Activated naive CD4-positive, alpha-beta T cell (primary cell): ENCODE measurements at places on chromosomes 11 and 22.

- no peak for DNase-seq
These were observed 1.0 kb upstream of the ATG2A start for GRCh38 chr11:64918017-64918416.

- DNase-seq = no peak
These were observed 60.1 kb downstream of the SCN3B start for GRCh38 chr11:123594188-123594901.

GRCh38 chr11:45968901-45969300, 46.4 kb downstream of the LARGE2 start:
- DNase-seq = no peak

- DNase-seq = no peak
These were observed 203.3 kb downstream of the MAML2 start for GRCh38 chr11:96139691-96140090.

DNA sequence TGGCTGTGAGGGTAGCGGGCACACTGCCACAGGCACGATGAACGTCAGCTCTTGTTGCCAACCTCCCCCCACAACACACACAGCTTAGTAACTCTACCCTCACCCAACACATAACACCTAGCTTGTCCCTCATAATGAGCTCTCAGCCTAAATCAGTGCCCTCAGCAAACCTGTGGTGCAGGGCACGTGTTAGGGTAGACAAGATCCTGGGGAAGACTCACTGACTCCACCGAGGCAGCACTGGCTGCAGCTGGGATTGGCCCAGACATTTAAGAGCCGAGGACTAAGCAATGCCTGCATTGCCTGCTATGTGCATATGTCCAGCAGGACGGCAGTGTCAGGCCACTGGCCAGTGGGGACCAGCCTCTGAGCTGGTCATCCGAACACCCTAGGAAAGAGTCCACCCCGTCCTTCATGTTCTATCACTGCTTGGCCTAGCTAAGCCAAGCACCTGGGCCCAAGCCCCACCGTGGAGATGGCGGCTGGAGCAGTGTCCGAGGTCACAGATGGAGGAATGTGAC, 32.9 kb upstream of the TRIM29 start:
- DNase-seq = no peak

DNA sequence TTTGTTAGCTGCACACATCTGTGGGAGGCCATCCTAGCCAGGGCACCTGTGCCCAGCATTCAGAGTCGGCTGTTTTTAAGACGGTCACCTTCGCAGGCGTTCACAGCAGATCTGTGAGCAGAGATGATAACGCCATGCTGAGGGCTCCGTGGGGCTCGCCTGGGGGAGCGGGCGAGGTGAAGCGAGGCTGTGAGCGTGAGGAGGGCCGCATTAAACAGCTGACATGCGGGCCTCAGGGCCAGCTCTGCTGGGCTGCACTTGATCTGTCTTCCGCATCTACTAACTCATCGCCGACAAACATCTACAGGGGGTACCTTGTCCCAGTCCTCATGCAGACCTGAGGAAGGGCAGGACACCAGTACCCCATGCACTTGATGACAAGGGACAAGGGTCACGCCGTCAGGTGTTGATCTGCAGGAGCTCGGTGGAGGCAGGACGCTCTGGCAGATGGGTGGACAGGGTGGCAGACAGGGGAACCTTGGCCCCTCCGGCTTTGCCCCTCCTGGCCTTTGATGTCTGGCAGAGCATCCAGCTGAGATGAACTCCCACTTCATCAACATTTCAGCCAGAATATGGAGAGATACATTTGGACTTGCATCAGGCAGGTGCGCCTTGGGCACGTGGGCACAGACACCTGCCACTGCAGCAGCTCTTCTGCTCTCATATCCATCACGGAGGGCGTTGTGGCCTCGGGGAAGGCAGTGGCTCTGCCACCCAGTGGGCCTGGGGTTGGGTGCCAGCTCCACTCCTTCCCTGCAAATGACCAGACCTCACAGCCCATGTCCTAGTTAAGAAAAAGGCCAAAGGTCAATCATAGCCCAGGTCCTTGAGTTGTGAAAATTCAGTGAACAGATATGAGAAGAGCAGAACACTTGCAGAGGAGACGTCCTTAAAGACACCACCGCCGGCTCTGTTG, 822.9 kb downstream of the BRD1 start:
- no peak for DNase-seq

DNA sequence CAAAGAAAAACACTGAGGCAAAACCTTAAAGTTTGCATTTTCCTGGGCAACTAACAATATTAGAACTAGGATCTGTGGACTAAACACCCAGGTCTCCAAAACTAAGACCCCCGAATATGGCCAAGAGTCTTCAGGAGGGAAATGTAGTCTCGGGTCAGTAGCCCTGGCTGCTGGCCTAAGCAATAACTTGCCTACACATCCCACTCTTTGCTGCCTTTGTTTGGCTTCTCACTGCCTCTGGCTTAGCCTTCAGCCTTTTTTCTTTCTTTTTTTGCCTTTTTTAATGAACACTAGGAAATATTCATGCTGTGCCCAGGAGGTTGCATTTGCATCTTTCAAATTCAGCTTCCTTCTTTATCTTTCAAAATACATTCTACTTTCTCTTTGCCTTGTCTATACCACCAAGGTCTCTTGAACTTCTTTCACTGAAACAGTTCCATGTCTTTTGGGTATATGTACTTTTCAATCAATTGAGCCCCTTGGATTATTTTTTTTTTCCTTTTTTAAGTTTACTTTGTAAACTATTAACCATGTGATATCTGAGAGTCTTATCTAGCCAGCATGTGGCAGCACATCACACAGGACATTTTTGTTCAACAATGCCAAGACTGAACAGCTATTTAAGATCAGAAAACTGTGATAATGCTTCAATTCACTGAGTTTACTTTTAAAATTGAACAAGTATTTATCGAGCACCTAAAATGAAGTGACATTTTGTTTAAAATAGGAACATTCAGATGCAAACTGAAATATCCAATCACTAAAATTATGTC, 165.0 kb upstream of the TRPC6 start:
- no peak for DNase-seq

- DNase-seq = no peak
These were observed 12.9 kb upstream of the CRY2 start for GRCh38 chr11:45834298-45834756.

GRCh38 chr11:95501761-95502266, 270.8 kb upstream of the SESN3 start:
- no peak for DNase-seq

- DNase-seq = no peak
These were observed 292.0 kb downstream of the NTM start for GRCh38 chr11:131662317-131662972.

- DNase-seq = no peak
These were observed 104.7 kb upstream of the CLMP start for GRCh38 chr11:123299721-123300120.

GRCh38 chr11:45390407-45390806, 104.3 kb upstream of the SYT13 start:
- DNase-seq = no peak

DNA sequence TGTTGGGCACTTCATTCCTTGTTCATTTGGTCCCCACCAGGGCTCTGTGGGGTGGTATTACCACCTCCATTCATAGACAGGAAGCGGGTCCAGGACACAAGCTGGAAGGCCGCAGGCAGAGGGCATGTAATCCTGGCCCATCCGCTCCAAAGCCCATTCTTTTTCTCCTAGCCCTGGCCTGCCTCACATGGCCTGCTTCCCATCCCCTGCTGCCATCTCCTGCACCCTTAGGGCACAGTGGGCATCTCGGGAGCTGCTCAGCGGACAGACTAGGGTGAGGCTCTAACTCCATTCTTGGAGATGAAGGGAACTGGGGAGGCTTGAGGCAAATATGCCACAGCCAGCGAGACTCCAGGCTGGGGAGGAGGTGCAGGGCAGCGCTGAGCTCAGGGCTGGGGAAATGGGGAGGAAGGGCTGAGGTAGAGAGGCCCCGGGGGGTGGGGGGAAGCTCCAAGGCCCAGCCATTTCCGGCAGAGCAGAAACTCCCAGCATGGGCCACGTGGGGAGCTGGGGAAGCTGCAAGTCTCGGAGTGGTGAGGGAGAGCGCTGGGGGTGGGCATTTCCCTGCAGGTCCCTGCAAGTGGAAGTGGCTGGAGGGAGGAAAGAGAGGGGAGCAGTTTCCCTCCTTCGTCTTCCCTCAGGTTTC, 14.3 kb upstream of the BCL9L start:
- DNase-seq = peak; percentile 35

DNA sequence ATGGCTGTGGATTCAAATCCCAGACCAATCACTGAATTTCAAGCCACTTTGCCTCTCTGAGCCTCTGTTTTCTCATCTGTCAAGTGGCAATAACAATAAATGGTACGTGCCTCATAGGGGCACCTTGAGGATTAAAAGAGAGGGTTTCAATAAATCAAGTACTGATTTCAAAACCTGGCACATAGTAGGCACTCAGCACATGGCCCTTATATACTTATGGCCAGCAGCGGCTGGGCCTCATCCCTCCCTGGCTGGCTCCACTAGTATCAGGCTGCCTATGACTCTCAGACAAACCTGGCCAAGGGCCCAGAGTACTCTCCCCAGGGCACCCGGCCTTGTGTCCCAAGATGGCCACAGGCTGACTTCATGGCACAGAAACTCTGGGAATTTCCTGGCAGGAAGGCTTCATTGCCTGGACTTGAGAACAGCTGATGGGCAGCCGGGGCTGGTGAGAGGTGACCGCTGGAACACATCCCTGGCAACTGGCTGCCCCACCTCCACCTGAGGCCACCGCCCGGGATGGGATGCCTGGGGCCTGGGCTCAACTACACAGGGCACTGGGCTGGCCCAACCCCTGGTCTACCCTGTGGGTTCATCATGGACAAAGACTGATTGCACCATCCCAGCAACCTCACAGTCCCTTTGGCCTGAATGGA, 3.4 kb downstream of the FADS3 start:
- DNase-seq = no peak

DNA sequence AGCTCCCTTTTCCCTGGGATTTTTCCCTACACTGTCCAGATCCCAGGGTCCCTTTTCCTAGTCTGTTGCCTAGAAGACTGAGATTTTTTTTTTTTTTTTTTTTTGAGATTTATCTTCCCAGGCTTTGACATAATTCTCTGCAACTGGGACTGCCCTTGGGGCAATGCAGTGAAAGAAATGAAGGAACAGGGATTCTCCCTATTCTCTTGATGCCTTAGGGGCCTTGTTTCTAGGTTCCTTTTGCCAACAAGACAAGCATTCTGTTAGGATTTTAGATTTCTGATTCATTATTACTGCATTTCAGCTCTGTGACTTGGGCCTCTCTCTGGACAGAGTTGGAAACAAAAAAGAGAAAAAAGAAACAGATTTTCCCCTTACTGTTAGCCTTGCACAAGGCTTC, 47.3 kb downstream of the QSER1 start:
- DNase-seq = no peak

- DNase-seq = no peak
These were observed 25.9 kb downstream of the IGSF9B start for GRCh38 chr11:133930767-133931448.

- DNase-seq = no peak
These were observed 23.5 kb upstream of the PAK1 start for GRCh38 chr11:77497368-77497767.

GRCh38 chr22:34004058-34004457, 83.8 kb upstream of the LARGE1 start:
- DNase-seq = no peak

GRCh38 chr11:31958076-31958735, 132.7 kb upstream of the RCN1 start:
- peak; percentile 1 for DNase-seq

DNA sequence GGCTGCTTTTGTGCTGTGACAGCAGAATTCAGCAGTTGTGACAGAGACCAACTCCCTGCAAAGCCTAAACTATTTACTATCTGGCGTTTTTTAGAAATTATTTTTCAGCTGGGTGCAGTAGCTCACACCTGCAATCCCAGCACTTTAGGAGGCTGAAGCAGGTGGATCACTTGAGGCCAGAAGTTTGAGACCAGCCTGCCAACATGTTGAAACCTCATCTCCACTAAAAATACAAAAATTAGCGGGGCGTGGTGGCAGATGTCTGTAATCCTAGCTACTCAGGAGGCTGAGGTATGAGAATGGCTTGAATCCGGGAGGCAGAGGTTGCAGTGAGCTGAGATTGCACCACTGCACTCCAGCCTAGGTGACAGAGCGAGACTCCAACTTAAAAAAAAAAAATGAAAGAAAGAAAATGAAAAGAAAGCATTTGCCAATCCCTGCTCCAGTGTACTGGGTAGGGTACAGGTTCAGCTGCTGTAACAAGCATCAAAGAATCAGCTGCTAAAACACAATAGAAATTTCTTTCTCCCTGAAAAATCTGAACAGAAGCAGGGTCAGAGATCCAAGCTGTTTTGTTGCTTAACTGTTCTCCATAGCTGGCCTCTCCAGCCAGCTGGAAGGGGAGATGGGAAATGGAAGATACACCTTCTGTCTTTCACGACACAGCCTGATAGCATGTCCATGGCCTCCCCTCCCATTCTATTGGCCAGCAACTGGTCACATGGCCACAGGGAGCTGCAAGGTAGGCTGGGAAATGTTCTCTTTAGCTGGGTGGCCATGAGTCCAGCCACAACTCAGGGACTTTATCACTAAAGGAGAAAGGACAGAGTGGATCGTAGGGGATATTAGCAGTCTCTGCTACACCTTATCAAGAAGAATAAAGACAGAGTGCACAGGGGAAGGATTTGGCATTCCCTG, 8.5 kb upstream of the NCF4 start:
- no peak for DNase-seq

DNA sequence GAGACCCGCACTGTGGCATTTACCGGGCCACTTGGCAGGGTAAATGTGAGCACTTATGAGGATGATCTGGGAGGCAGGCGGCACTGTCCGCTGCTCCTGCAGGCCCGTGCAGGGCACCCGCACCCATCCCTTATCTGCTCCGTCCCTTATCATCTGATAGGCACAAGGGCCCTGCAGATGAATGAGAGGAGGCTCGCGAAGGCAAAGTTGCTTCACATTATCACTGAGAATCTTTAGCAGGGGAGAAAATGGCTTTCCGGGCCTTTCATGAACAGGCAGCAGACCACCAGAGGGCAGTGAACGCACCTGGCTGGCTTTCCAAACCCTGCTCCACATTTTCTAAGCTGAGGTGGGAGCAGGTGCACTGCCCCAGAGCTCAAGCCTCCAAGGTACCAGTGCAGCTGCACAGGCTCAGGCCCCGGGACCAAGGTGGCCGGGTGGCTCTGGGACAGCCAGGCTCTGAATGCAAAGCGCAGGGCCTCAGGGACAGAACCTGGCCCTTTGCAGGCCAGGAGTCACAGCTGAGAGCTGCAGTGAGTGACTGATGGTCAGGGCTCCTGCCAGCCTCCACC, 165.6 kb downstream of the SHANK2 start:
- no peak for DNase-seq

DNA sequence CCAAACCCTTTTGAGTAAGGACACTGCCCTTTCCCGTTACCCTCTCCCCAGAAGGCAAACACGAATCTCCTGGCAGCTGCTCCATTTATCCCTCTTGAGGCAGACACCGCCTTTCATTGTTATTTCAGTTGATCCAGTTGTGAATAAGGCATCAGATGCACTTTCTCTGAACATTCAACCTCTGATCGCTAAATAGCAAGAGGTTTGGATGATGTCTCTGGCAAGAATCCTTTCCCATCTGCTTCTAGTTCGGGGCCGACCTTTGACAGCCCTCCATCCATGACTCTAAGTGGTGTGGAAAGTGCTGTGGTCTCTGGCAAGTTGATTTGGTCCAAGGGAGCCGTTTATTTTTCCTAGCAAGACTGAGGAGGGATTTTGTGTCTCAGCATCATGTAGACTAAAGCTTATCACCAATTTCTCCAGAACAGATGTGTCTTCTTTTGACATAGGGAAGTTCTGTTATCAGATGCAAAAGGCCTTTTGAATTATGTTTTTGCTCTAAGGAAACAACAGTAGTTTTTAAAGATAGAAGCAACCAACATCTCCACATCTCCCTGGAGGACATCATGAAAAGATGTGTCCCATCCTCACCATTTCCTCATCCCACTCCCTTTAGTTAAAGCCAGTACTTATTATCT, 123.6 kb downstream of the CCDC34 start:
- DNase-seq = no peak

- no peak for DNase-seq
These were observed 22.3 kb upstream of the TMA7B start for GRCh38 chr22:39937906-39938305.
